Hair follicular keratinocyte (primary cell): ENCODE measurements at places on chromosomes 2 and 18. TPM values are rescaled to one million over a fixed set of nuclear protein-coding genes. Genes with fewer than 3 reads are reported as not detected.

SERPINB10 gene
- total RNA-seq: 0.08 TPM in 1 of 2 replicates, not detected in the other

SMC6 gene
- total RNA-seq: 21.6 and 30.0 TPM in 2 replicates

EFEMP1 gene
- 215 and 218 TPM in 2 replicates for total RNA-seq

SERPINB4 gene
- total RNA-seq: 1.9 TPM in 2 replicates

MTLN gene
- 66.3 and 82.5 TPM in 2 replicates for total RNA-seq

SYT4 gene
- total RNA-seq: not detected in 2 replicates

TGFA gene
- total RNA-seq: 107 and 194 TPM in 2 replicates

SCYGR7 gene
- not detected in 2 replicates for total RNA-seq

GPBAR1 gene
- total RNA-seq: not detected in 2 replicates

SPP2 gene
- not detected in 2 replicates for total RNA-seq

PRSS56 gene
- not detected in 2 replicates for total RNA-seq

LTBP1 gene
- total RNA-seq: 72.8 and 83.8 TPM in 2 replicates

POMC gene
- total RNA-seq: 0.19 TPM in 1 of 2 replicates, not detected in the other

CLK1 gene
- 21.7 and 21.9 TPM in 2 replicates for total RNA-seq

PROC gene
- 0.16 and 0.19 TPM in 2 replicates for total RNA-seq

SCYGR4 gene
- not detected in 2 replicates for total RNA-seq

POTEC gene
- not detected in 2 replicates for total RNA-seq

C2orf92 gene
- not detected in 2 replicates for total RNA-seq

RNU2-63P gene
- total RNA-seq: under 0.01 TPM in 1 of 2 replicates, not detected in the other

UGT1A5 gene
- not detected in 2 replicates for total RNA-seq

DHRS9 gene
- not detected in 2 replicates for total RNA-seq

USP37 gene
- 5.4 and 5.9 TPM in 2 replicates for total RNA-seq

ROCK2 gene
- total RNA-seq: 14.1 and 17.2 TPM in 2 replicates

FBXO41 gene
- 5.4 and 5.5 TPM in 2 replicates for total RNA-seq

TNFRSF11A gene
- 0.16 and 0.23 TPM in 2 replicates for total RNA-seq

GKN1 gene
- not detected in 2 replicates for total RNA-seq

KRCC1 gene
- total RNA-seq: 9.7 and 16.2 TPM in 2 replicates

FIGN gene
- total RNA-seq: 0.70 and 0.76 TPM in 2 replicates

SCLY gene
- total RNA-seq: 15.6 and 25.8 TPM in 2 replicates

NYAP2 gene
- total RNA-seq: not detected in 2 replicates

TBR1 gene
- not detected in 2 replicates for total RNA-seq

OBSL1 gene
- total RNA-seq: 29.7 and 38.7 TPM in 2 replicates

DIPK1C gene
- total RNA-seq: not detected in 2 replicates

GAL3ST2 gene
- not detected in 2 replicates for total RNA-seq

RTP5 gene
- total RNA-seq: not detected in 2 replicates

SERPINB11 gene
- total RNA-seq: not detected in 2 replicates

MOCOS gene
- 7.9 and 9.1 TPM in 2 replicates for total RNA-seq

NGEF gene
- total RNA-seq: 0.04 and 0.16 TPM in 2 replicates

CDCA7 gene
- total RNA-seq: 27.8 and 51.8 TPM in 2 replicates

POTEE gene
- total RNA-seq: not detected in 2 replicates

NCKAP5 gene
- total RNA-seq: 1.3 and 1.7 TPM in 2 replicates

GPR45 gene
- total RNA-seq: not detected in 2 replicates

SLC38A11 gene
- not detected in 2 replicates for total RNA-seq

NTSR2 gene
- total RNA-seq: not detected in 2 replicates

INO80C gene
- 18.2 and 20.0 TPM in 2 replicates for total RNA-seq

CLEC4F gene
- total RNA-seq: not detected in 2 replicates

OR6B2 gene
- total RNA-seq: not detected in 2 replicates

KLHL29 gene
- 4.5 and 7.0 TPM in 2 replicates for total RNA-seq

OTX1 gene
- 1.4 and 2.9 TPM in 2 replicates for total RNA-seq

CDH19 gene
- total RNA-seq: not detected in 2 replicates

TOGARAM2 gene
- not detected in 2 replicates for total RNA-seq

MC2R gene
- total RNA-seq: not detected in 2 replicates

GREB1L gene
- total RNA-seq: 1.8 and 3.6 TPM in 2 replicates

COBLL1 gene
- 14.0 and 16.5 TPM in 2 replicates for total RNA-seq

UCN gene
- total RNA-seq: 0.23 and 2.1 TPM in 2 replicates

IL36B gene
- not detected in 2 replicates for total RNA-seq
